Osteocyte (in vitro differentiated cells): ENCODE measurements at places on chromosomes 7 and 10. TPM values are rescaled to one million over a fixed set of nuclear protein-coding genes. Genes with fewer than 3 reads are reported as not detected.

DNA sequence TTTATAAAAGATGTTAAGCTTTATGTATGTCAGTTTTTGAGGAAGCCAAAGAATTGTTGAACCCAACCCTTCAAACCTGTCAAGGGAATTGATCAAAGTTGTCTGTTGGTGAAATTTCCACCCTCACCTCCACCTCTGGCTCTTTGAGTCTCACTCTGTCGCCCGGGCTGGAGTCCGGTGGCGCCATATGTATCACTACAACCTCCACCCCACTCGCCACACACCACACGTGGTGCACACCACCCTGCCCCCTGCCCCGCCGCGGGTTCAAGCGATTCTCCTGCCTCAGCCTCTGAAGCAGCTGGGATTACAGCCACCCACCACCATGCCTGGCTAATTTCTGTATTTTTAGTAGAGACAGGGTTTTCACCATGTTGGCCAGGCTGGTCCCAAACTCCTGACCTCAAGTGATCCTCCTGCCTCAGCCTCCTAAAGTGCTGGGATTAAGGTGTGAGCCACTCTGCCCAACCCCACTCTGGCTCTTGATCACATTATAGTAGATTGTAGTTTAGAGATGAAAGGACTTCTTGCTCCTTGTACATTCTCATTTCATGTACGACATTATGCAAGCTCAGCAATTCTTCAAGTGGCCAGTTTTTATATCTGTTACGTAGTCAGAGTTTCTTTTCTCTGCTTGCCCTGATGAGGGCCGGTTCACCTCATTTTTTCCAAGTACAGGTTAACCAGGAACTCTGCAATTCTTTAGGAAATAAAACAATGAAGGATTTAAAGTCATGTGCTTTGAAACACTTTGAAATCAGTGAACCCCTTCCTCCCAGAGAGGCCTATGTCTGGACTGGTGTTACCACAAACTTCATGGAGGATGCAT lies 7.0 kb downstream of the BAMBI start:
- H3K27ac ChIP-seq = no peak overlapping the region
- H3K4me1 ChIP-seq = peaks cover 62% of the 10 kb centered on the region
- no peak for DNase-seq

DNA sequence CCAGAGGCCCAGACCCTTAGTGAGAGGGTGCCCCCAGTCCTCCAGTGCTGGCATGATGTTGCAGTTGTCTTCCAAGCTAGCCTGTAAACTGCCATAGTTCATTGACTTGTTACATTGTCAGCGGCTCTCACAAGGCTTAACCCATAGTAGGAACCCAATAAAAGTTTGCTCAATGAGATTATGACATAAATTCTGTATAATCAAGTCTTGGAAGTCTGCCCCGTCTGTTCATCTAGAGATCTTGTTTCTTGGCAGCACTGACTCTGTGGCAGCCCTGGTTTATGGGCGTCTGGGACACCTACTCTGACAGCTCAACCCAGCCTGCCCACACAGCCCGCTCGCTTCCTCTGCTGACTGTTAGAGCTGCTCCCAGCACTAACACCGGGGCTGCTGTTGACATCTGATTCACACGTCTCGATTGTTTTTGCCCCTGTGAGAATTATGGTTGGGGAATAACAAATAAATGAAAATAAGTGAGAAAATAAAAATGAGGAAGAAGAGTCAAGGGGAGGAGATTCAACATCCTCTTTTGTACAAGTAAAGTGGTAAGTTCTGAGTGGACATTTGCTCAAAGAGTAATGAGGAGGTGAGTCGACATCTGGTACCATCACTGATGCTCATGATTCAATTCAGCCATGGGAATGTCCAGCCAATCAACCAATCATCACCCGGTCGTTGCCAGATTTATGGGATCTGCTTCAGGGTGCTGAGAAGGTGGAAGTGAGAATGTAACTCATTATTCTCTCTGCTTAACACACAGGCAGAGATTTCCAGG lies 160.8 kb downstream of the SPAG6 start:
- no peak overlapping the region for H3K4me3 ChIP-seq
- peaks cover 11% of the 10 kb centered on the region for H3K27me3 ChIP-seq
- no peak for DNase-seq
- H3K36me3 ChIP-seq = no peaks in the 10 kb centered on the region
- no peak overlapping the region for H3K27ac ChIP-seq

- peaks cover 12% of the 10 kb centered on the region for H3K27me3 ChIP-seq
- no peak for DNase-seq
- no peak overlapping the region for H3K4me3 ChIP-seq
- no peaks in the 10 kb centered on the region for H3K4me1 ChIP-seq
- H3K27ac ChIP-seq = no peak overlapping the region
Observed at GRCh38 chr10:118259288-118259906, 82.7 kb downstream of the FAM204A start.

- H3K27me3 ChIP-seq = no peaks in the 10 kb centered on the region
- H3K4me3 ChIP-seq = no peak overlapping the region
- H3K4me1 ChIP-seq = peaks cover 55% of the 10 kb centered on the region
- peaks cover 66% of the 10 kb centered on the region for H3K36me3 ChIP-seq
Observed at GRCh38 chr7:116534790-116535189, 10.0 kb downstream of the CAV1 start.

- no peak overlapping the region for H3K27ac ChIP-seq
- peaks cover 16% of the 10 kb centered on the region for H3K4me1 ChIP-seq
- no peak overlapping the region for H3K4me3 ChIP-seq
- peaks cover 11% of the 10 kb centered on the region for H3K36me3 ChIP-seq
Observed at GRCh38 chr7:115008465-115009114, 86.7 kb downstream of the MDFIC start.

- H3K36me3 ChIP-seq = no peaks in the 10 kb centered on the region
- DNase-seq = no peak
- H3K4me1 ChIP-seq = no peaks in the 10 kb centered on the region
- no peak overlapping the region for H3K27ac ChIP-seq
- no peaks in the 10 kb centered on the region for H3K27me3 ChIP-seq
Observed at GRCh38 chr10:34163075-34163905, 651.8 kb downstream of the PARD3 start.

DNA sequence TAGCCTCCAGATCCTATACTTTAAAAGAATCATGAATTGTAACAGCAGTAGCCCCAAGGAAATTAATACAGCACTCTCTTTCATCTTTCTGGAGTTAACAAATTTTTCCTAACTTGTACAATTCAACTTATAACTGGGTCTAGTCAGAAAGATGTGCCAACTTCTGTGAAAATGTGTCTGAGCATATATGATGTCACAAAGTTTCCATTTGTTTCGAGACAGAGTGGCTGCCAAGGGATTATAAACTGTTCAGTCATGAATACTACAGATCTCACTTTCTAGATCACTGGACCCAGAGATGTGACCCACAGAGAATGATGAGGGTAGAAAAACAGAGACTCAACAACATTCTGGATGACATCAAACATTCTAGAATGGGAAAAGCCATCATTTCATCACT lies 249.2 kb upstream of the PHF14 start:
- H3K27ac ChIP-seq = no peak overlapping the region
- H3K27me3 ChIP-seq = no peaks in the 10 kb centered on the region
- H3K4me3 ChIP-seq = no peak overlapping the region

GRCh38 chr10:124598196-124598595 lies 136.6 kb downstream of the LHPP start:
- no peak overlapping the region for H3K27ac ChIP-seq
- no peak for DNase-seq
- H3K27me3 ChIP-seq = no peaks in the 10 kb centered on the region

DNA sequence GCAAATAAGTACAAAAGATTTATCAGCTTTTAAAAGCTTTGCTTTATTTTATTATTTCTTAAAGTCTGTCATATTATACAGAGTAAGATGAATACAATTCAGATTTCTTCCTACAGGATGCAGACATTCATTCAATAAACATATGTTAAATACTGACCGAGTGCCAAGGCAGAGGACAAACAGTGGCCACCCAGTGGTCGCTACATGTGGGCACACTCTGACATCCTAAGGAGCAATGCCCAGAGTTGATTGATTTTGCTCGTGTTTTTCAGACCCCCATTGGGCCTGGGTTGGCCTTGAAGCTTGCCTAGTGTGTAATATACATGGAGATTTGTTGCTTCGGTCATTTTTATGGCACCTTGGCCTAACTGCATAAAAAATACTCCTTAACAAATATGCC lies 201.2 kb downstream of the CCDC3 start:
- H3K27me3 ChIP-seq = no peaks in the 10 kb centered on the region
- DNase-seq = no peak
- no peaks in the 10 kb centered on the region for H3K36me3 ChIP-seq

DNA sequence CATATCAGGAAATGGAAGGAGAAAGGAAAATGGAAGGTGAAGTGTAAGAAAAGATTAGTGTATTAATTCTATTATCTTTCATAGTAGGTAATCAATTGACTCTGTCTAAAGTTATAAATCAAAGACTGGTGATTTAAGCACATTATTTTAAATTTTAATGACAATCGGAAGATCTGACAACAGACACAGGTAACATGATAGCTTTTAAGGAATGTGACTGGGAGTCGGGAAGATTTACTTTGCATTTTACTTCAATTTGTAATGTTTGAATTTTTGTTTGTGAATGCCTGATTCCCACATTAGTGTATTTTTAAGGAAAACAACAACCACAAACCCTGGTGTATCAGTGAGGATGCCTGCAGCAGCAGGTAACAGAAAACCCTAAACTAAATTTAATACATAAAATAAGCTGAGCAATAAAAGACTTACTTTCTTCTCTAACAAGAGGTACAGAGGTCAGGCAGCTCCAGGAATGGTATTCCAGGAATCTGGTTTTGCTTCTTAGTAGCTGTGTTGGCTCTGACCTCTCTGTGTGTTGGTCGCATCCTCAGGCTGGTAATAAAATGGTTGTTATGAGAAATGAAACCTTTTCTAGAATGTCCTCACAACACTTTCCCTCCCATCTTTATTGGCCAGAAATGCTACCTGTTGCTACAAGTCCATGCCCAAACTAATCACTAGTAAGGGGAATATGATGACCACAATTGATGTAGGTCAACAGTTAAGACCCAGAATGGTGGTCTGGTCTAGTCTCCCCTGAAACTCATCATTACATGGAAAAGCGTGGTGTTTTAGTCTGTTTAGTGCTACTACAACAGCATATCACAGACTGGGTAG lies 12.2 kb downstream of the DNAJB9 start:
- H3K27me3 ChIP-seq = peaks cover 13% of the 10 kb centered on the region
- peak overlapping the region; percentile 48 for H3K27ac ChIP-seq
- no peak for DNase-seq
- peaks cover 8% of the 10 kb centered on the region for H3K36me3 ChIP-seq

DNA sequence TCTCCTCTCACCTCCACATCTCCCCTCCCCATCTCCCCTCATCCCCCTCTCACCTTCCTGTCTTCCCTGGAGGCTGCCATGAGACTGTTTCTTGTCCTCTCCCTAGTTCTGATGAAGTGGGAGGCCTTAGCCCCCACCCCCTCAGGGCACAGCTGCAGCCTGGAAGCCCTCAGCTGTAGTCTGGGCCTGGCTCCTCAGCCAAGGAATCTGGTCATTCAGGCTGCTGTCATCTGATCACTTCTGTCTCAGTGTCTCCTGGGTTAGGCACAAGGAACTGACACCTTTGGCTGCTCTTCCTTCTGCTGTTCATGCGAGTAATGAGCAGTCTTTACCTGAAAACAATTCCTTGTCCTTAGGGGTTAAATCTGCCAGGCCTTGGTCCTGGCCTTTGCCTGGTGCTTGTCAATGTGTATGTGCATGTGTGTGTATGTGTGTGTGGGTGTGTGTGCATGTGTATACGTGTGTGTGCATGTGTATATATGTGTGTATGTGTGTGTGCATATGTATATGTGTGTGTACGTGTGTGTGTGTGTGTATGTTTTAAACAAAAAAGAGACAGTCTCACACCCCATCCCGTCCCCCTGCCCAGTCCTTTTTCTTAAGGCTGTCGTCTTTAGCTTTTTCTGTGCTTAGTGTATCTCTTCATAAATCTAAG lies 153.5 kb upstream of the TMEM72 start:
- DNase-seq = no peak
- peaks cover 65% of the 10 kb centered on the region for H3K4me1 ChIP-seq
- H3K36me3 ChIP-seq = no peaks in the 10 kb centered on the region

DNA sequence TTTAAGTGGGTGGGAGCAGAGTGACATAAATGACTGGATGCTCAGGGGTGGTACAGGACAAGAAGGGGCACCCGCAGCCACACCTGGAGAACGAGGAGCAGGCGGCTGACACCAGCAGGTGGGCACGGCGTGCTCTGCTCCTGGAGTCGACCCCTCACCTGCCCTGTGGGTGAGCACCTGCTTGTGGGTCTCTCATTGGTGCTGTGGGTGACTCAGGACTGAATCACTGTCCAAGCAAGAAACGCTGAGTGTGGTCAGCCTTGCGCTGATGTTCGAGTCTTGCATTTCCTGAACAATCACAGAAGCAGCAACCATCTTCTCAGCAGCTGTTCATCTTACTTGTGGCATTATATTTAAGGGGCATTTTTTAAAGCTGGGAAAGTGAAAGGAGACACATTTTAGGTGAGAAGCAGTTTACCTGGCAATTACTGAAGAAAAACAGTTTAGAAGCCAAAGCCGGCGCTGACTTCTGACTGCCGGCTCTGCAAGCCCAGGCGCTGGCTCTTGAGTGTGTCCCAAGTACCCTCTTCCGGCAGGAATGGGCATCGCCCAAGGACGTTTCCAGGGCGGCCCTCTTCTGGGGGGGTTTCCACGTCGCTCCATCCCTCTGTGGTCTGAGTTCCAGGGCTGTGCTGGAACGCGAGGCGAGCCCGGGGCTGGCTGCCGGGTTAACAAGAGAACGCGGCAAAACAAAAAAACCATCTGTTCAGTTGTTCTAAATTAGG lies 145.2 kb upstream of the PFKP start:
- H3K27me3 ChIP-seq = peaks cover 3% of the 10 kb centered on the region
- no peak overlapping the region for H3K27ac ChIP-seq
- H3K4me1 ChIP-seq = peaks cover 40% of the 10 kb centered on the region
- no peaks in the 10 kb centered on the region for H3K36me3 ChIP-seq
- H3K4me3 ChIP-seq = no peak overlapping the region

DNA sequence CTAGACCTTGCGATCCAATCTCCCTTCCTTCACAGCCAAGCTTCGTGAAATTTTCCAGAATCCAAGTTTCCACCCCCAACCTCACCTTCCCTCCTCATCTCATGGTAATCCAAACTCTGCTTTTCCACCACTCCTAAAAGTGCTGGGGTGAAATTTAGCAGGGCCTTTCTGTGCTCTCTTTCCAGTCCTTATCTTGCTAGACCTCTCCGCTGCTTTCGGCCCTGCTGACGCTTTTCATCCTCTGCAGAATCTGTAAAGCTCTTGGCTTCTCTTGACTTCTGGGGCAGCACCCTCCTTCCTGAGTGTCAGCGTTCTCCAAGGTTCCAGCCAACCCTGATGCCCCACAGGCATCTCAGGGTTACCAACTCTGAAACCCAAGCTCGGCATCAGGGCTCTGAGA lies 7.7 kb downstream of the PLAC9 start:
- H3K27me3 ChIP-seq = no peaks in the 10 kb centered on the region
- peaks cover 59% of the 10 kb centered on the region for H3K4me1 ChIP-seq

The STAG3 gene
- 1.0 and 1.5 TPM in 2 replicates for total RNA-seq

The EBF3 gene
- total RNA-seq = 0.59 and 0.63 TPM in 2 replicates

The PRDX3 gene
- 76.7 and 76.9 TPM in 2 replicates for total RNA-seq
